Hematopoietic multipotent progenitor cell (in vitro differentiated cells): ENCODE measurements at places on chromosomes 11 and 22. TPM values are rescaled to one million over a fixed set of nuclear protein-coding genes. Genes with fewer than 3 reads are reported as not detected.

- no peak for DNase-seq
These were observed 8.7 kb downstream of the OR51B4 start for GRCh38 chr11:5293028-5293427.

Gene KCNQ1
- total RNA-seq: 1.1 TPM

- no peak for DNase-seq
These were observed 81.8 kb upstream of the SHANK2 start for GRCh38 chr11:71334191-71334590.

Gene MYO18B
- 0.54 TPM for total RNA-seq
